Activated naive CD8-positive, alpha-beta T cell treated with anti-CD3 and anti-CD28 coated beads, Interleukin-2, amount 10 ng/mL, durations not matched to agents 7 days and 5 days (primary cell): ENCODE measurements at places on chromosomes 4 and X. TPM values are rescaled to one million over a fixed set of nuclear protein-coding genes. Genes with fewer than 3 reads are reported as not detected.

DNA sequence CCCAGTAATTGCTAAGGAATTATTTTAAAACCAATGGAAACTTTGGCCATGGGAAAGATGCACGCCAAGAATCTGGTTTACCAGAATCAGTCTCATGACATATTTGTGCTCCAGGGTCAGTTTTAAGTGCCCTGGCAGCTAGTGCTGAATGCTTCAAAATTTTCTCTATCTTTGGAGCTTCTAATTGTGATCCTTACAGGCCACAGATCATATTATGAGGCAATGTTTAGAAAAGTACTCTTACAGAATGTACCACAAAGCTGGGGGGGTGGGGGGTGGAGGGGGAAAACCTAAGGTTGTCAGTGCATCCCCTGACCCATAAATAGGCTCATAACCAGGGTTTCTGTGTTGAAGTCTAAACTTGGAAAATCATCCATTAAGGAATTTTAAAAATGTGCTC is 514.5 kb downstream of the INPP4B start:
- H3K4me3 ChIP-seq, result no peak overlapping the region
- no peak for DNase-seq
- H3K27ac ChIP-seq, result no peak overlapping the region
- H3K4me1 ChIP-seq, result peaks cover 2% of the 10 kb centered on the region

NSUN7 gene
- total RNA-seq, result 0.34 TPM

DNA sequence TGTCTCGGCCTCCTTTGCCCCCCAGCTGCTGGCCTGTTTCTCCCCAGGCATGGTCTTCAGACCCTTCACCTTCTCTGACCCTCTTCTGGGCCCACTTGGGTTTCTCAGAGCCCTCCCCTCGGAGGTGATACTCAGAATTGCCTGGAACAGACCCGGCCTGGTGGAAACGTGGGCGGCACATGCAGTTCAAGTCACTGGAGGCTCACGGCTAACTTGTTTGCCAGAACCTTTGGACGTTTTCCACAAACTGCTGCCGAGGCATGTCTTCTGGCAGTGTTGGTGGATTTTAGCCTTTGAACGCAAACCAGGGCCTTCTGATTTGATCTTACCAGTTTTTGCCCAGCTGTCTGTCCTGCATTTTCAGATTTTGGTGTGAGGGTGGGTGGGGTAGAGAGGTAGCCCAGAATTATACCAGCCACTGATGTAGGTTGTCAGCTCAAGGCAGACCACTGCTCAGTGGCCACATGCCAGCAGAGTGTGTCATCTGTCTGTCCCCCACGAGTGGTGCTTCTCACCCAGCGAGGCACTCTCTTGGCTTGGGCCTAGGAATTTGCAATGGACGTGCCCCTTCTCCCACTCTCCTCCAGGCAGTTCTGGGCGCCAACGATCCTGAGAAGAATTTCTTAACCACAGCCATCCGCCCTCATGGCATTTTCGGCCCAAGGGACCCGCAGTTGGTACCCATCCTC is 32.5 kb upstream of the ZNF185 start:
- no peaks in the 10 kb centered on the region for H3K27me3 ChIP-seq
- no peak overlapping the region for H3K4me3 ChIP-seq

GRCh38 chr4:1318488-1319213 is 28.4 kb upstream of the UVSSA start:
- H3K36me3 ChIP-seq, result peaks cover 32% of the 10 kb centered on the region
- H3K4me1 ChIP-seq, result peaks cover 12% of the 10 kb centered on the region
- no peak for DNase-seq

DNA sequence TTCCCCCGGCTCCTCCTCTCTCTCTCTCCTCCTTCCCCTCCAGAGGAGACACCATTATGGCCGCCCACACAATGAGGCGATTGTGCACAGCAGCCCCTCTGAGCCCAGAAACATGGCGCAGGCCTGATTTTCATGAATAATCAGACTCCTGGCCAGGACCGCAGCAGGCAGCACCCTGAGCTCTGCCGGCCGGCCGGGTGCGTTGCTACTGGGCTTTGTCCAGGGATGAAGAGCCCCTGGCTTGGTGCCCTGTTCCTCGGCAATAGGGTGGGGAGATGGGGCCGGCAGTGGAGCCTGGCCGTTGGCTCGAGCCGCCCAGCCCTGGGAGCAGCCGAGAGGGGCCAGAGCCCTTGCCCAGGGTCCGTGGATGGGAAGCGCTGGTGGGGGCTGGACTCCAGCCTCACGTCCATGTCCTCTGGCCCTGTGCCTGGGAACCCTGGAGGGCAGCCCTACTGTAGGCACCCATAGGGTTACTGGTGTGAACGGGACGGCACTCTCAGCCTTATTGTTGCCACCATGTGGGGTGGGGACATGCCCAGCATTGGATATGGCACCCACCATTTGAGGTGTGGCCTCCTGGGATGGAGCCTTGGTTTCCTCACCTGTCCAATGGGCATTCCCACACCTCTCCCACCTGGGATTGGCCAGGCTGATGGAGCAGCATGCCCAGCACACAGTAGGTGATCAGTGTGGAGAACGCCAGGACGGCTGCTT is 103.0 kb downstream of the SORCS2 start:
- peaks cover 4% of the 10 kb centered on the region for H3K27me3 ChIP-seq

DNA sequence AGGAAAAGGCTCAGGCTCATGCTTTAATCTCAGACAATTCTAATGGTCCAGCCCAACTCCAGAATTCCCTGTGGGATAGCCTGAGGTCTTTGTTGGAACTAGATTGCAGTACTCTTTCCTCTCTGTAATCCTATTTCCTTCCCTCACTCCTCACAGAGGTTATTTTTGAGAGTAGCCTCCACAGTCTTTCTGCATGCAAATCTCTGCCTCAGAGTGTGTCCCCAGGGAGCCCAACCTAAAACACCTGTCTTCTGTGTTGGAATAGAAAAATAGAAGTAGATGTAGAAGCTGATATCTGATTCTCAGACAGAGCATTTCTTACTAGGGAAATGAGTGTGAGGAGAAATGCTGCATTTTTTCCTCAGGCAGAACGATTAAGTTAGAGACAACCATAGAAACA is 915.5 kb upstream of the EPHA5 start:
- DNase-seq, result no peak
- no peaks in the 10 kb centered on the region for H3K4me1 ChIP-seq
- no peak overlapping the region for H3K4me3 ChIP-seq
- no peaks in the 10 kb centered on the region for H3K36me3 ChIP-seq
- H3K27me3 ChIP-seq, result no peaks in the 10 kb centered on the region

- H3K36me3 ChIP-seq, result peaks cover 11% of the 10 kb centered on the region
- no peaks in the 10 kb centered on the region for H3K27me3 ChIP-seq
- no peak for DNase-seq
- no peak overlapping the region for H3K27ac ChIP-seq
- H3K4me1 ChIP-seq, result peaks cover 22% of the 10 kb centered on the region
These were observed 21.0 kb upstream of the TBC1D14 start for GRCh38 chr4:6888506-6889071.

SNCA gene
- total RNA-seq, result 1.7 TPM

GRCh38 chr4:130511776-130512175 is 1415.8 kb downstream of the C4orf33 start:
- no peaks in the 10 kb centered on the region for H3K27me3 ChIP-seq
- no peaks in the 10 kb centered on the region for H3K36me3 ChIP-seq
- no peak for DNase-seq
- H3K4me3 ChIP-seq, result no peak overlapping the region

GRCh38 chr4:2250357-2251072 is 8.6 kb upstream of the HAUS3 start:
- H3K27me3 ChIP-seq, result no peaks in the 10 kb centered on the region
- peaks cover 2% of the 10 kb centered on the region for H3K4me1 ChIP-seq
- H3K27ac ChIP-seq, result no peak overlapping the region
- no peak overlapping the region for H3K4me3 ChIP-seq
- H3K36me3 ChIP-seq, result no peaks in the 10 kb centered on the region

CFAP47 gene
- not detected for total RNA-seq

DNA sequence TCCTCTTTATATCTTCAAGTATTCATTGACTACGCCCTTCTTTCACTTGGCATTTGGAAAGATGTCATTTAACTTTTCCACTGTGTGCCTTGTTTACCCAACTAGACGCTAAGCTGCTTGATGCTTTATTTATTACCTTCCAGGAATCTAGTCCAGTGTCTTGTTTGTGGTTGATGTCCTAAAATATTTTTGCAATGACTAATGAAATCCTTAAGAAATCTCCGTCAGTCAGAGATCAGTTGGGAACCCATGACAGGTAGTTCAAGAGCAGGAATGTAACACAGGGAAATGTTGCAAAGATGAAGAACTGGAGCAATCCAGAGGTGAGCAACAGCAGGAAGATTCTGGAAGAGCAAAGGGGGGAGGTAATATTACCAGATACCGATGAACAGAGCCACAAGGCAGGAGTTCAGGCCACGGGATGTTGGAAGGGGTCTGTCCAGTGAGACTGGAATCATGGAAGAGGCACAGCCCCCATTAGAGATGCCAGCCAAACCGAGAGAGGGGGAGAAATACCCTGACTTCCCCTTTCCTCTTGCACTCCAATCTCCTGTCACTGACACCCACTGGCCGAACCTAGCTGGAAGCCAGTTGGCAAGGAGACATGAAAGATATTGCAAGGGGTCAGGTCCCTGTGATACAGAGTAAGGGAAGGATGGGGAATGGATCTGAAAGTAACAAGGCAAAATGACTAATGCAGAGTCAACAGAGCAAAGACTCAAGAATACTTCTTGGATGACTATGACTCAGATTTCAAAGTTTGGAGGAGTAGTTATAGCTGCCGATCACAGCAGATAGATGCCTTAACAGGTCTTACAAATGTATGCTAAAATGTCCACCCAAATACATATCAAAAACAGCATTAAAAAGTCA is 62.7 kb upstream of the PHKA2 start:
- no peak overlapping the region for H3K27ac ChIP-seq
- no peak overlapping the region for H3K4me3 ChIP-seq
- H3K4me1 ChIP-seq, result no peaks in the 10 kb centered on the region
- no peak for DNase-seq

- no peaks in the 10 kb centered on the region for H3K4me1 ChIP-seq
- no peak overlapping the region for H3K4me3 ChIP-seq
- no peak overlapping the region for H3K27ac ChIP-seq
- no peak for DNase-seq
- H3K36me3 ChIP-seq, result no peaks in the 10 kb centered on the region
These were observed 151.7 kb upstream of the HHIP start for GRCh38 chr4:144494280-144494679.

DNA sequence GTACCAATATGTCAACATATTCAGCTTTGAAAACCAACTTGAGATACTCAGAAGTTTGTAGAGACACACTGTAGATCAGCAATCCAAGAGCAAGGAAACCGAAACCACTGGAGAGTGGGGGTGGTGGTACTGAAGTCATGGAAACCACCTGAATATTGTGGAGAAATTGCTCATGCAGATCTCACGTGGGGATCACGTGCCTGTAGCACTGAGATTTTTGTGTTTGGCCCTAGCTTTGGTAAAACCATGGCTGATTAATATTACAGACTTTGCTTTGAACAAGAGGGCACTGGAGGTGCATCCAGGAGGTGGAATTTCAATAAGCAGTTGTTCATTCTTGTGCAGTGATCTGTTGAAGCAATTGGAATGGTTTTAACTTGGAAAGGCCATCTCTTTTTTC is 47.2 kb downstream of the GBA3 start:
- no peak overlapping the region for H3K4me3 ChIP-seq
- peaks cover 1% of the 10 kb centered on the region for H3K27me3 ChIP-seq
- H3K27ac ChIP-seq, result no peak overlapping the region
- peaks cover 1% of the 10 kb centered on the region for H3K4me1 ChIP-seq
- no peak for DNase-seq

GRCh38 chr4:153020457-153020856 is 84.3 kb downstream of the FHDC1 start:
- no peak overlapping the region for H3K27ac ChIP-seq
- no peak overlapping the region for H3K4me3 ChIP-seq
- peaks cover 8% of the 10 kb centered on the region for H3K27me3 ChIP-seq
- H3K4me1 ChIP-seq, result peaks cover 5% of the 10 kb centered on the region
- no peaks in the 10 kb centered on the region for H3K36me3 ChIP-seq
- no peak for DNase-seq

DNA sequence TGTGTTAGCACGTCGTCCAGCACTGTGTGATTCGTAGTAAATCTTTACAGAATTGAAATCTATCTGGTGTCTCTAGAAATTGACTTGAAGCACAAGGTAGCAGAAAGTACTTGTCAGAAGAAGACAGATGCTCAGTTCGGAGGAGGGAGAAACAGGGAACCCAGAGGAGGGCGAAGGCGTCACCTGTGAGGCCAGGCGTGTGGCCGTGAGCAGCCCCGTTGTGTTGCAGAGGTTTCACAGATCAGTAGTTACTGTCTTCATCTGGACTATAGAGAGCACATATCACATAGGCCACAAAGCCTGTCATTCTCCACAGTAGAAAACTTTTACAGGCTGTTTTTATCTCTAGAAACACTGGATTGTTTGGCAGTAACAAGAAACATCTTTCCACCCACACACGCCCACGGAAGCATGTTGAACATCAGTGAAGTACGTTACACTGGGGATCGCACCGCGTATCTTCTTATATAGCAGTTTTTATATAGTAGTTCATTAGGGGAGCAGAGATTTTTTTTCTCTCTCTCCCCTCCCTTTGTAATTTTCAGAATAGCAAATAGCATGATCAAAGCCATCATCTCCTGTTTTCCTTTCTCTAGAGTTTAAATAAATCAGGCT is 48.1 kb upstream of the TLR3 start:
- H3K27ac ChIP-seq, result no peak overlapping the region
- no peak for DNase-seq
- H3K4me3 ChIP-seq, result no peak overlapping the region

DNA sequence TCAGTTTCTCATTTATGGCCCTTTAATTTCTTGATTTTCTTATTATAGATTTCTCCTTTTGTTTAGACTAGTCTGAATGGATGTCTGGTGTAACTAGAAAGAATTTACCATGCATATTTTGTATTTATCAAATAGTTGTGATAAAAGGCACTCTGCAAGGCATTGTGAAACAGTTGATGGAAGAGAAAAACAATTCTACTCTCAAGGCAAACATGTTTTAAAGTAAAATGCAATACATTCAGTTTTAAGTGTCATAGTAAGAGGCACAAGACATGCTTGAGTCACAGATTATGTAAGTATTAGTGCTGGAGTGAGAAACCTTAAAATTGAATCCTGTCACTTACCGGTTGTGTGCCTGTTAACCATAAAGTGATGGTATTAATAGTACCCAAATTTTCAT is 283.3 kb upstream of the DKK2 start:
- H3K4me3 ChIP-seq, result no peak overlapping the region
- no peaks in the 10 kb centered on the region for H3K27me3 ChIP-seq
- no peak for DNase-seq
- no peaks in the 10 kb centered on the region for H3K4me1 ChIP-seq
- no peaks in the 10 kb centered on the region for H3K36me3 ChIP-seq
- H3K27ac ChIP-seq, result no peak overlapping the region

DNA sequence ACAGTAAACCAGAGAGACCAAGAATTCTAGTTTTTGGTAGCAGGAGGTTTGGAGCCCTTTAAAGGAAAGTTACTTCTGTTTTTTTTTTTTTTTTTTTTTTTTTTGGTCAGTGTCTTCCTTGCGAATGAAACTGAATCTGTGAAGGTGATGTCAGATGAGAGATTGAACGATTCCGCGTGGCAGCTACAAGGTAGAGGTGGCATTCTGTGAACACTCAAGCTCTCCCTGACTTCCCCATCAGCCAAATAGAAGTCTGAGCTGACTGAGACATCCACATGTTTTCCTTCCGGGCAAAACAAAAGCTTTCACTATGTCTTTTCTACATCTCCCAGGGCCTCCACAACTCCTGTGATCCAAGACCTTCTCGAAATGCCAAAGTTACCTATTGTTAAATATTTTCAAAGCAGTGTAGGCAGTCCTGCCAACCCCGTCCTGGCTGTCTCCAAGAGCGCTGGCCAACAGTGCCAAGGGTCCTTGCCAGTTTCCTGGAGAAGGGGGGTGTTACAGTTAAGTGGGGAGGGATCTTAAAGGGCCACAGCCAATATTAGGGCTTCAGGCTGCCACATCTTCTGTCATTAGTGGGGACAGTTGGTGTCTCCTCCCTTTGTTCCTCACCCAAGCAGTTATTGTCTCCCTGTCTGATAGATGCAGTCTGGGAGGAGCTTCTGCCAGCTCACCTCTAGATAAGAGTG is 102.9 kb upstream of the SLC34A2 start:
- peaks cover 5% of the 10 kb centered on the region for H3K27me3 ChIP-seq
- no peak overlapping the region for H3K27ac ChIP-seq
- DNase-seq, result no peak
- no peaks in the 10 kb centered on the region for H3K36me3 ChIP-seq
